ENCODE measurements at places on chromosomes 16 and 17. TPM values are rescaled to one million over a fixed set of nuclear protein-coding genes. Genes with fewer than 3 reads are reported as not detected.

KRTAP17-1 gene
- total RNA-seq, result not detected

LITAFD gene
- not detected for total RNA-seq

GJC1 gene
- total RNA-seq, result 6.7 TPM

SOX8 gene
- total RNA-seq, result 0.26 TPM

MT4 gene
- not detected for total RNA-seq

GRCh38 chr17:37176723-37177122, 199.1 kb upstream of the C17orf78 start:
- DNase-seq, result no peak

DNA sequence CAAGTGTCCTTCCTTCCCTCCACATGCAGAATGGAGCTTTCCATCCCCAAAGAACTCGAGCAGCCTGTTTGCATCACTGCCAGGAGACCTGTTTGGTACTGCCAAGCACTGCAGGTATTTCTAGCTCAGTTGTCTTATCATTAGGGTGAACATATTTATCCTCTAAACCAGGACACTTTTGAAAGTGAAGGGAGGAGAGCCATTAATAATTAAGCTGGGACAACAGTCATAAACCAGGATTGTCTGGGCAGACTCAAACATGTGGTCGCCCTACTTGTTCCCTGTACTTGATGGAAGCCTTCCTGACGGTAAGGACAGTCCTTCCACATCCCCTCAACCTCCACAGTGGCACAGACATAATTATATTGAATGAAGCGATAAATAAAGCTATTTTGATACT, 67.4 kb downstream of the PRKCA start:
- DNase-seq, result no peak

DNA sequence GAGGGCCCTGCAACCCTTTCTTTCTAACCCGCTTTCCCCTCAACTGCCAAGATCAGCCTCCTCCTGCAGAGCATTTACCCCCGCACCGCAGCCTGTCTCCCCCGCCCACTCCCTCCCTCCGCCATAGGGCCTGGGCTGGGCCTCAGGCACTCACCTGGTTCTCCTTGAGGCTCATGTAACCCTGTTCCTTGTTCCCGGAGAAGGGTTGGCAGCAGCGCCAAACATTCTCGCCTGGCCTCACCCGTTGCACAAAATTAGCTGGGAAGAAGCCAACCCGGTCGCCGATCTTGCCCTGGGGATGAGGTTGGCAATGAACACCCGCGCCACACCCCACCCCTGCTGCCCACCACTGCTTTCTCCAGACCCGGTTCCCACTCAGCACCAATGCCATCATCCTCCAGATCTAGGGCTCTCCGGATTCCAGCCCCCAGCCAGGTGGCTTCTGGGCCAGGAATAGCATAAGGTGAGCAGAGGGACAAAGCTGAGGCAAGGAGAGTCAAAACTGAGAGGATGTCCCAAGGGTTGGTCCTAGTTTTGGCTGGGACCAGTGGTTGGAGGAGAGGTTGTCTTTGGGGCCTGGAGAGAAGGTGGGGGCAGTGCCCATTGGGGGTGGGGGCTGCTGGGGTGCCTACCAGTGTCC, 12.8 kb downstream of the STAC2 start:
- no peak for DNase-seq

GRCh38 chr16:12688951-12689850, 114.5 kb downstream of the CPPED1 start:
- DNase-seq, result no peak

DNA sequence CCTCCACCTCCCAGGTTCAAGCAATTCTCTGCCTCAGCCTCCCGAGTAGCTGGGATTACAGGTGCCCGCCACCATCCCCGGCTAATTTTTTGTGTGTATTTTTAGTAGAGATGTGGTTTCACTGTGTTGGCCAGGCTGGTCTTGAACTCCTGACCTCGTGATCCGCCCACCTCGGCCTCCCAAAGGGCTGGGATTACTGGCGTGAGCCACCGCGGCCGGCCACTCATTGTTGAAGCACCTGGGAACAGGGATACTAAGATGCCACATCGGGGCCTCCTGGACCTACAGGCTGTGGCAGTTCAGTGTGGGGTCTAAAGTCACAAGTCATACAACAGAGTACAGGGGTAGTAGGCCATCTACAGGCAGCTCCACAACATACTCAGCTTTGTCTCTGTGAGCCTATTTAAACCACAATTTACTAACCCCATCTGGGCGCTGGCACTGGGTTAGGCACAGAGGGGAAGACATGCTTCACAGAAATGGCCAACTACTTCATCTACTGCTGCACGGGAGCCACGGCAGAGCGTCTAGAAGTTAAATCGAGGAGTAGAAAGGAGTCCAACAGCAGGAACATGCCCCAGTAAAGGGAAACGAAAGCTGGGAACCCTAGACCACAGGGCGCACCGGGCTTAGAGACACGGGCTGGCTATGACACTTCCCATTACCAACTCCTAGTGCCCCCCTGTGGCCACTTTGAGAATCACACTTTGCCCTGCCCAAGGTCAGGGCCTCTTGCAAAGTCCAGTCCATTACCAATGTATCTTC, 4.3 kb downstream of the VAMP2 start:
- DNase-seq, result peak; percentile 90

- no peak for DNase-seq
Observed at GRCh38 chr17:61645920-61646319, 54.9 kb upstream of the NACA2 start.

DNA sequence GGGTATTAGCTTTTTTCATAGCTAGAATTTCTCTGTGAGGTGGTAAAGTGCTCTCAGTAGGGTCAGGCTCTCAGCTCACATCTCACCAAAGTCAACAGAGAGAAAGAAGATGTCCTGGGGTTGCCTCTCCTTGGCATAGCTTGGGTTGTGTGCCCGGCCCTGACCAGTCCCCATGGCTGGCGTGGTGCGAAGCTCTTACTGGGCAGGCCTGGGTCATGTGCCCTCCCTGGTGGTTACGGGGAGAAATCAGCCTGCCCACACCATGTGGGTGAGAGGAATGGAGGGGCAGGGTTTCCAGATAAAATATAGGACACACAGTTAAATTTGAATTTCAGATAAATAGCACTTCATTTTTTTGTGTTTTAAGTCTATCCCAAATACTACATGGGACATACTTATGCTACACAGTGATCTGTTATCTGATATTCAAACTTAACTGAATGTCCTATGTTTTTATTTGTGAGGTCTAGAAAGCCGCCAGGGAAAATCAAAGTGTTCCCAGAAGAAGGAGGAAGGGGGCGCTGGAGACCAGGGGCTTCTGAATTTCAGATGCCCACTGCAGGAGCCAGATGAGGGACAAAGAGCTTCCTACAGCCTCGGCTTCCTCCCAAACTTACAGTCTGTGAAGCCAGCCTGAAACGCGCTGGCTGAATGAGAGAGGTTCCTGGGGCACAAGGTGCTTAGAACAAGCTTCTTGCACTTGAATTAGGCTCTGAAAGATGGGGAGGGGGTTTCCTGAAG, 45.4 kb downstream of the NKD1 start:
- no peak for DNase-seq

GRCh38 chr16:85341972-85342695, 229.9 kb upstream of the CIBAR2 start:
- no peak for DNase-seq

GRCh38 chr16:24382762-24383407, 126.8 kb downstream of the CACNG3 start:
- DNase-seq, result no peak

GRCh38 chr17:81516439-81516838, 3.8 kb upstream of the ACTG1 start:
- no peak for DNase-seq

DNA sequence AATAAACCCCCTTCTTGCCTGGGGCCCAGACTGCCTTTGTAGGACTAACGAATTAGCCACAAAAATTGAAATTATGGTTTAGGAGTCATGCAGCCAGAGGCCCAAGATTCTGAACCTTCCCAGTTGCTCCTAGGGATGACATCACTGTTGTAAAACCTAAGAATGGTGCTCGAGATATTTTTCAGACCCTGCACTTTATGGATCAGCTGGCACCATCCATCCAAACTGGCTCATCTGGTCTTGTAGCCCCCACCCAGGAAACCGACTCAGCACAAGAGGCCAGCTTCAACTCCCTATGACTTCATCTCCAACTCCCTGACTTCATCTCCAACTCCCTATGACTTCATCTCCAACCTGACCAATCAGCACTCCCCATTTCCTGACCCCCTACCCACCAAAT, 10.9 kb upstream of the EVPL start:
- no peak for DNase-seq

GRCh38 chr17:29621751-29622194, 939 bp downstream of the CORO6 start:
- no peak for DNase-seq

DNA sequence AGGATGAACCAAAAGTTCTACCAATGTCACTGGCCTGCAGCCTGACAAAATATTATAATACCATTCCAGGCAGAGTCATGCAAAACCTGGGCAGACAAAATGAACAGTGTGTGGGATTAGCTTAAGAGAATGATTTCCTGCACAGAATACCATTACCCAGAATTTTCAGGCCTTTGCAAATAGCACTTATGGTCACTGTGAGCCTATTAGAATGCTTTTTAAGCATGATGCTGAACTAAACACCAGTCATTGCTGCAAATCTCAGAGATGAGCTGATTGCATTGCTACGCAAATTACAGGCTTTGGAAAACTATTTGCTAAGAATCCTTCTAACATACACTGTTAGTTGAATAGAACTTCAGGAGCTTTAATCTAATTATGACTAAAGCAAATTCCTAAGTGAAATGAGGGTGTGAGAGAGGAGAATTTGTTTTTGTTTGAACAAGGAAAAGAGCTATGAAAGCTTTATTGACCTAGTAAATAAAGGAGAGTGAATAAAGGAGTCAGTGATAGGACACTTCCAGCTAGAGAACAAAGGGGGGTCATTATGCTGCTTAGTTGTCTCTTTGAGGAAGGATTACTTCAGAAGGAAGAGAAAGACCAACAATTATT, 398.8 kb downstream of the HS3ST3B1 start:
- no peak for DNase-seq

DNA sequence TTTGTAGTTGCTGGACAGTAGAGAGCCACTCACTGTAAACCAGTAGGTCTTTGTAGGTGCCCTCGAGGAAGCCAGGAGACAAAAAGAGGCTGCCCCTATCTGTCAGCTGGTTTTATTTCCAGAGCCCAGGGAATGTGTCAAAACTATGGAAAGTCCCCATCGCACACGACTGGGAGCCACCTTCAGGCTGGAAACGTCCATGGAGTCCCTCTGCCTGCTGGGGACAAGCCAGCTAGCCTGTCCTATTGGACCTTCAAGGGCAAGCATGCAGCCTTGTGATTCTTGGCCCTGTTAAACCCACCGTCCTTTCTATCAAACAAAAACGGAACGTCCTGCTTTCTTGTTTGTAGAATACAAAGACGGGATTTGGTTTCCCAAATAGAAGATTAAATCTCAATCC, 289.8 kb downstream of the SLC39A11 start:
- DNase-seq, result no peak

- DNase-seq, result no peak
Observed at GRCh38 chr17:47757386-47757785, 24.4 kb downstream of the TBX21 start.

All from dermis microvascular lymphatic vessel endothelial cell (primary cell).